ENCODE measurements at places on chromosomes 1 and 21.
A peak's percentile ranks its signal among the peaks of the same experiment; 100 is the strongest.

DNA sequence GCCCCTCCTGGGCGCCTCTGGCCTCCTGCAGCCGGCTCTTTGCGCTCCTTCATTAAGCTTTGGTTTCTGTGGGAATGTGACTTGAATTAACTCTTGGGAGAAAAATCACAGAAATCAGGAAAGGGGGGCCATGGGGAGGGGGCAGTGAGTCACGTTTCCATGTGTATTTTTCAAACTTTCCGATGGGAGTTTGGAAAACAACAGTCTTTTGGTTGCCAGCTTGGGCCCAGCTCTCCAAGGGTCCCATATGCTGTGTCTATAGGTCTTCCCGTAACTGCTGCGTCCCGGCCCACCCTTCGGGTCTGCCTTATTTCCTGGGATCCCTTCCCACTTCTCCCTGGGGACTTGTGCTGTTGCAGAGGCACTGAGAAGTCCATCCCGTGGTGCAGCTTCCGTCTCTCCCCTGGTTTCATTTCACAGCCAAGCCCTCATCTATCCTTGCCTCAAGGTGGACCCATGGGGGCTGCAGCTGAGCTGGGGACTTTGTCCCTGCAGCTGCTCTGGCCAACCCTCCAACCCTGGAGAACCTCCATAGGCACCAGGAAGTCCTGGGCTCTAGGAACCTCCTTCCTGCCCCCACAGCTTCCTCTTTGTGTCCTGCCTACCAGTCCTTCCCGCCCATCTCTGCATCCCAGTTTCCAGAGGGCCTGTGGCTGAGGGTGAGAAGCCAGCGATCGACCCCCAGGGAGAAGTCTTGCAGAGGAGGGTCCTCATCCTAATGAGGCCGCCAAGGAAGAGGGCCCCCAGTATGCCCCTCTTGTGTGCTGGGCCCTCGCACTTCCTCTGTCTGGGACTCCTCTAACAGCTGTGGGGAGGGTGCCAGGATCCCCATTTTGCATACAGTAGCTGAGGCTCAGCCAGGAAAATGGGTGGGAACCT lies 11.6 kb upstream of the LMNA start:
- DNase-seq = peak; percentile 75

DNA sequence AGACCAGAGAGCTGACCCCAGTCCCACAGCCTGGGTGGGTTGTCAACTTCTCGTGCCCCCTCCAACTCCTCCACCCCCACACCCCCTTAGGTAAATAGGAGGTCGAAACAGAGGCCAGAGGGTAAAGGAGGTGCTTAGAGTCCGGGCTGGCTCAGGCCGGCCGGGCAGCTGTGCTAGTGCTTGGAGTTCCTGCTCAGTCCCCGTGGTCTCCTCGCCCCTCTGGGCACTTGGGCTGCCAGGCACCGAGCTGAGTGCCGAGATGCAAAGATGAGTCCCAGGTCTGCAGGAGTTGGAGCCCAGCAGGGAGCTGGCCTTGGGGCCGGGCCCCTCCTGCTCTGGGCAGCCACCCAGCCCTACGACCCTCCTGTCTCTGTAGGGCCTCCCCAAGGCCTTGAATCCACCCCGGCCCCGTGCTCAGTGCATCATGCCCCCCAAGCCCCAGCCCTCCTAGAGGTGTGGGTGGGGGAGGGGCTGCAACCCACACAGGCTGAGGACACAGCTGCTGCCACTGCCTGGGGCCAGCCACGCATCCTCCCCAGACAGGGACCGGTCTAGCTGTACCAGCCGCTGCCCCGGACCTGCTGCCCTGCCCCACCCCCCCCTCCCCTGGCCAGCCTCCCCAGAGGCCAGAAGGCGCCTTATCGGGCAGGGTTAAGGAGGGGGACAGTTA lies 1.9 kb downstream of the SMIM1 start:
- DNase-seq = no peak

DNA sequence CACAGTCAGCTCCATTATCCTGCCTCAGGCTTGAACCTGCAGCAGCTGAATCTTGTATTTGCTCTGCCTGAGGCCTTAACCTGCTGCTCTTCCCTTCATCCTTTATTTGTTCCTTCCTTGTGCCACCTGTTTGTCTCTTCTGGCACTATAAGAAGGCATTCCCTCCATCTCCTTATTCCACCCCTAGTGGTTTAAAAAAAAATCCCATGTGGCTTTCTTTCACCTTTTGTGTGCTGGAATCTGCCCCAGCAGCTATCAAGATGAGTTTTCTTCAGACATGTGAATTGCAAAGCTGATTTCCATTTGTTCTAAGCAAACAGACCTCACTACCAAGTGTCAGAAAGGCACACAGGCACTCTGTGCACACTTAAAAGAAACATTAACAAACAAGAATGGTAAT lies 294.6 kb downstream of the TTLL7 start:
- no peak for DNase-seq

- DNase-seq = no peak
These were observed 62.6 kb downstream of the KIF21B start for GRCh38 chr1:200960948-200961340.

DNA sequence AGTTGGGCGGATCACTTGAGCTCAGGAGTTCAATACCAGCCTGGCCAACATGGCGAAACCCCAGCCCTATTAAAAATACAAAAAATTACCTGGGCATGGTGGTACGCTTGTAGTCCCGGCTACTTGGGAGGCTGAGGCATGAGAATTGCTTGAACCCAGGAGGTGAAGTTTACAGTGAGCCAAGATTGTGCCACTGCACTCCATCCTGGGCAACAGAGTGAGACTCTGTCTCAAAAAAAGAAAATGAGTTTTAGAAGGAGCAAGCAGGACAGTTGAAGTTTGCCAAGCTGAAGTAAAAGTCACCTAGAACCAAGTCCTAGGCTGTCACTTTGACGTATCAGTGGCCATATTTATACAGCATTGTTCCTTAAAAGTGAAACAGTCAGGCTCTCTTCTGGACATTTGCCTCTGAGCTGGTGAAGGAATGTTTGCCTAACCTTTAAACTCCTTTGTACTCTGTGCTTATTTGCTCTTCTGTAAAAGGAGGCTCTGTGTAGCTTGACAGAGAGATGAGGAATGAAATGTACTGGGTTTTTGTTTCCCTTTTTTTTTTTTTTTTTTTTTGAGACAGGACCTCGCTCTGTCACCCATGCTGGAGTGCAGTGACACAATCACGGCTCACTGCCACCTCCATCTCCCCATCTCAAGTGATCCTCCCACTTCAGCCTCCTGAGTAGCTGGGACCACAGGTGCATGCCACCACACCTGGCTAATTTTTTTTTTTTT lies 2.8 kb downstream of the RAB4A start:
- peak; percentile 42 for DNase-seq

Data from EH (cell line).